ENCODE measurements at places on chromosomes 13 and 19.

DNA sequence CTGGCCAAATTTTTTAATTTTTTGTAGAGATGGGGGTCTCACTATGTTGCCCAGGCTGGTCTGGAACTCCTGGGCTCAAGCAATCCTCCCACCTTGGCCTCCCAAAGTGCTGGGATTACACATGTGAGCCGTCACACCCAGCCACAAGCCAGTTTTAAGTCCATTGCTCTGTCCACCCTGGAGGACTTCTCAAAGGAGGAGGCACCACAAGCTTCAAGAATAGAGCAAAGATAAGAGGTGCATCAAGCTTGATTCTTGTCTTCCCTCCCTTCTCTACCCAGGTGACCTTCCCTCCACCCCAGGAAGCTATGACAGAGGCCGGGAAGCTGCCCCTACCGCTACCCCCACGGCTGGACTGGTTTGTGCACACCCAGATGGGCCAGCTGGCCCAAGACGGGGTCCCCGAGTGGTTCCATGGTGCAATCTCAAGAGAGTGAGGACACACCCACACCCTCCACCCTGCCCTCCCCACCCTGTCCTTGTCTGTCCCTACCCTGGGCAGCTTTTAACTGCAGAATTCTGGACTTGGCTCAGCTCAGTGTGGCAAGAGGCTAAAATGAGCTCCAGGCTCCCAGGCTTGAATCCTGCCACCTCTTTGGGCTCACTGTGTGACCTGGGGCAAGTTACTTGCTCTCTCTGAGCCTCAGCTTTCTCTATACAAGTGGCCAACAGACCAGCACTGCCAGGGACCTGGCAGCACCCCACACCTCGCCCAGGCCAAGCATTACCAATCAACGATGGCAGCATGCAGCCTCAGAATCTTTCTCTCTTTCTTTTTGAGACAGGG lies 5.2 kb downstream of the HSH2D start:
- no peak for DNase-seq

- DNase-seq = no peak
Measured at GRCh38 chr13:110299283-110299840, 7.6 kb downstream of the COL4A1 start.

DNA sequence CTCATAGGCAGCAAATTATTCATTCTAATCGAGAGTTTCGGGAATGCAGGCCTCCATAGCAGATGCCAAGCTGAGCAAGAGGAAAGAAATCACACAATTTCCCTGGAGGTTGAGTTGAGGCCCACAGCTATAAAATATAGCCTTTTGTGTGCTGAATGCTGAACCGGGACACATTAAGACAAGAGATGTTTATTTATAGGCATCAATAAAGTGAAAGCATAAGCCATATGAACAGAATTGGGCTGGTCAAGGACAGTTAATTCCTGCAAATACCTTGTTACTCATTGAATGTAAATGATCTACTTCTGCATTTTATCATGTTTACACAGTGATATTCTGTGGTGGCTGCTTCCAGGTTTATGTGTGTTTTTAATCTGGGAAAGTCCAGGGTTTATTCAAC lies 461.7 kb downstream of the KLF12 start:
- DNase-seq = no peak

- no peak for DNase-seq
Measured at GRCh38 chr13:94859811-94860210, 147.5 kb upstream of the SOX21 start.

DNA sequence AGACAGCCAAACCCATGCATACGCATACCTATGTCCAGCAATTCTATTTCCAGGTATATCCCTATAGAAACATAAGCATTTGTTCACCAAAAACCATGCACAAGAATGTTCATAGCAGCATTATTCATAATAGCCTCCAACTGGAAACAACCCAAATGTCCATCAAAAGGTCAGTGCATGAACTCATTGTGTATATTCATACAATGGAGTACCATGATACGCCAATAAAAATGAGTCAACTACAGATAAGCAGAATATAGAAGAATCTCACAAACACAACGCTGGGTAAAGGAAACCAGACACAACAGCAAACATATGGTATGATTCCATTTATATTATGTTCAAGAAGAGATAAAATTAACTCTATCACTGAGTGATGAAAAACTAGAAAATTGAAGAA lies 23.8 kb downstream of the DEDD2 start:
- DNase-seq = no peak

GRCh38 chr19:33875071-33875470 lies 78.4 kb downstream of the KCTD15 start:
- no peak for DNase-seq

DNA sequence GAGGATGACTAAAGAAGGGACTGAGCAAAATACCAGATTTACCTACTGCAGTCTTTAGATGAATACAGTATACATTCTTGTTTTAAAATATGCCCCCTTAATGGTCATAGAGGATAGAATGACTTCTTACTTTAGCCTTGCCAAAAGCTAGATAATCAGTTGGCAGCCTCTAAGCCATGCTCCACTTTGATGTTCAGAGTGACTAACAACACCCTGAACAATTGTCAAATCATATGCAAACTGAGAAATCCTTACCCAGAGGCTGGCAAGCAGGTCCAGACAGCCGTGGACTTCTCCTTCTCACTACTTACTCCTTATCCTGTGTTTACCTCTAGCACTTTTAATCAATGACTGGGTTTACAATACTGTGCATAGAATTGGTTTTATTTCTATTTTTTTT lies 23.6 kb upstream of the PHF11 start:
- DNase-seq = no peak

- no peak for DNase-seq
Measured at GRCh38 chr13:26186995-26187394, 35.1 kb downstream of the RNF6 start.

- DNase-seq = no peak
Measured at GRCh38 chr19:53945998-53946397, 16.7 kb upstream of the CACNG8 start.

DNA sequence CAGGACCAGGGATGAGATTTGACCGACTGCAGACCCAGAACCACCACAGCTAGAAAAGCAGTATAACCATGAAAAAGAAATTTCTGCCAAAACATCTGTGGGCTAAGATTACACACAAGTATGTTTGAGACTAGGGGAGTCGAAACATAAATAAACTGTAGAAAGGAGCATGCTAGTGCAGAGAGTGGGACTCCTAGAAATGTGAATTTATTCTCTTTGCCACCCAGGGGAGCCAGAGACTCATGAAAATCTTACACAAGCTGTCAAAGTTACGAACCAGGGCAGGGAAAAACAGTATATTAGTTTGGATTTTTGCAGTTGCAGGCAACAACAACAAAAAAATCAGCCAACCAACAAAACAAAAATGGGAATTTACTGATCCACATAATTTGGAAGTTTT lies 12.3 kb upstream of the HSPH1 start:
- DNase-seq = no peak

DNA sequence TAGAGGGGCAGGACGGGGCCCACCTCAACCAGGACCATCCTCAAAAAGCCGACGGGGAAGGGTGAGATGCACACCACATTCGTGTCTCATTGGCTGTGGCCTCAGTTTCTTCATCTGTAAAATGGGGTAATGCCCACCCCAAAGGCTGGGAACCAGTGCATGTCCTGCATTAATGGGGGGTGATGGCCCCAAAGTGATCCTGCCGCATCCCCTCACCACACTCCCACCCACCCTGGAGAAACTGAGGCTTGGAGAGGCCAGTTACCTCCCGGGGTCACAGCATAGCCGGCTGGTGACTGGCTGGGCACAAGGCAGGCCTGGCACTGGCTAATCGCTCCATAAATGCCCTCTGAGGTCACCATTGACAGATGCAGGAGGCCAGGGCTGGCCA lies 640 bp upstream of the MIDN start:
- no peak for DNase-seq

DNA sequence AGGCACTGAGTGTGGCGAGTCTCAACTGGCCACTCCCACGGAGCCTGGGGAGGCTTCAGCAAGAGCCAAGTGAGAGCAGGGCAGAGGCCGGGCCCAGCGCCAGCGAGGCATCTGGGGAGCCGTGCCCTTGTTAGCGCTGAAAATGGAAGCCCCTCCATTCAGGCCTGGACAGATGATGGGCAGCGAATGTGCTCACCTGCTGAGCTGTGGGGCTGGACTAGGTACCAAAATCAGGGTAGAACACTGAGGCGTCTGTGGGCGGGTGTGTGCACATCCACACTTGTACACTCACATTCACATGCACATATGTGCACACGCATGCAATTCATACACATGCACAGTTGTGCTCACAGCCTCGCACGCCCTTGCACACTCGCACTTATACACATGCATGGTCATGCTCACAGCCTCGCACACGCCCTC lies 20.7 kb downstream of the NAXD start:
- DNase-seq = no peak

DNA sequence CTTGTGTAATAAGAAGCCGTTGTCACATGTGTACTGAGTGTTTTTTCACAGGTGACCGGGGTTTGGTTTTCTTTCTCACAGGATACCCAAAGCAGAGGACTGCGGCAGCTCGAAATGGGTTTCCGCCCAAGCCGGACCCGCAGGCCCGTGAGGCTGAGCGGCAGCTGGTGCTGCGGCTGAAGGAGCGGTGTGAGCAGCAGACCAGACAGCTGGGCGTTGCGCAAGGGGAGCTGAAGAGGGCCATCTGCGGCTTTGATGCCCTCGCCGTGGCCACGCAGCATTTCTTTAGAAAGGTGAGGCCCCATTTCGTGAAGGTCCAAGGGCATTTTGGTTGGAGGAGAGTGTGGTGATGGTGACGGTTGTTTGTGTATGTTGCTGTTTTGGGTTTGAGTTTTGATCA lies 236.3 kb downstream of the SLC7A1 start:
- DNase-seq = no peak

DNA sequence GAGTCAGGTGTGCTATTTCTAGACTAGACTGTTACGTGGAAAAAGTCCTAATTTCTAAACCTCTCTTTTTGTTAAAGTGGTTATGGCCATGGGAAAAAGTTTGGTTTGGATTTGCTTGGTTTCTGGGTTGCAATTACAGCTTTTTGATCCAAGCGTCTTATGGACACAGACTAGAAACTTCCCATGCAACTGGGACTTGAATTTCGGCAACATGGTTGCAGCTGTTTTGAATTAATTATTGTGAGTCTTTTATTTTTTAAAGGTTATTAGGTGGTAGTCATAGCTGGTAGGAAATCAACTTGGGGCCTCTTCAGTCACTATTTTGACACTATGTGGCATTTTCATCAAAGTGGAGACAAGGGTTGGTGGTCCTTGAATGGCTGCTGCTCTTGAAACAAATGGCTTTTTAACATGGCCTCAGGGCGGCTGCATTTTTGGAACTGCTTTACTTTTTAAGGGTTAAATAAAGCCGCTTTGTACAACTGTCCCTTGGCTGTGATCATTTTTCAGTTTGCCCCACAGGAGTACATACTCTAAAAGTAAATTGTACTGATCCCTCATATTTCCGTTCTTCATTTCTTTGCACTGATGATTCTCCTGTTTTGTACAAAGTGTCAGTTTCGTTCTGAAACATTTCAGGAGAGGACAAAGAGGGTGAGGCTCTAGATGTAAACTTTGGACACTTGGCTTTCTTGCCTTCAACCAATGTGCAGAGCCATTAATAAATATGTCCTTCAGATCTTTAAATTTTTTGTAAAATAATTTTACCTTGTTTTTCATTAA lies 15.9 kb downstream of the HNRNPM start:
- no peak for DNase-seq

GRCh38 chr19:2949939-2950285 lies 5.1 kb upstream of the ZNF77 start:
- no peak for DNase-seq

- DNase-seq = no peak
Measured at GRCh38 chr19:18153556-18154134, 682 bp downstream of the PIK3R2 start.

DNA sequence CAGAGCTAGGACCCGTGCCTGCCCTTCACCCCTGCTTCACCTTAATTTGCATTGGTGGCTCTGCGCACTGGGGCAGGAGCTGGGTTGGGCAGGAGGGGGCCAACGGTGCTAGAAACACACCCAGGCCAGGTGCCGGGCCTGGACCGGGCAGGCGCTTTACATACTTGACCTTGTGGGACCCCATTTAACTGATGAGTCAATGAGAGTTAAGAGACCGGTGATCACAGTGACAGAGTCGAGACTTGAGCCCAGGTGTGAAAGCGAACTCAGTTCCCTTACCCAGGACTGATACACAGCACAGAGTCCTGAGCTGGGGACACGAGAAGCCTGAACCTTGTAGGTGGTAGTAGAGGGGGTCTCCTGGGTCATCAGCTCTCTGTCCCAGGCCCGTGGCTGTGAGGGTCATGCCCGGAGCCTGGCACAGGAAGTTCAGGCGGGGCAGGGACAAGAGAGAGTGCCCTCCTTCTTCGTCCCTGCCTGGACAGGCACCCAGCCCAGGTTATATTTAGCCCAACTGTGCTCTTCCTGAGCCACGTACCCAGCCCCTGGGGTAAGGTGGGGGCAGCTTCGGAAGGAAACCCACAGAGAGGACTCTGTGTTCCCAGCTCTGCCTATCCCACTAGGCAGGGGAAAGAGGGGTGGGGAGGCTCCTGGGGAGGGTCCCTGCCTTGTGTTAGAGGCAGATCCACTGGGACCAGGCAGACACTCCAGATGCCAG lies 1.9 kb downstream of the PRX start:
- no peak for DNase-seq

DNA sequence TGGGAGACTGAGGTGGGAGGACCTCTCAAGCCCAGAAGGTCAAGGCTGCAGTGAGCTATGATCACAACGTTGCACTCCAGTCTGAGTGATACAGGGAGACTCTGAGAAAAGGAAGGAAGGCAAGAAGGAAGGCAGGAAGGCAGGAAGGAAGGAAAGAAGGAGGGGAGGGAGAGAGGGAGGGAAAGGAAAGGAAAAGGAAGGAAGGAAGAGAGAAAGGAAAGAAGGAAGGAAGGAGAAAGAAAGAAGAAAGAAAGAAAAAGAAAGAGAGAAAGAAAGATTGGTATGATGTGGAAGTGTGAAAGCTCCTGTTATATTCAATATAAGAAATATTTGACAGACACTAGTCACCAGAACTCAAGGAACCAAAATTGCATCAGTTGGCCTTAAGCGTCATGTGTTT lies 32.5 kb upstream of the CEBPG start:
- no peak for DNase-seq

- no peak for DNase-seq
Measured at GRCh38 chr13:24615911-24616472, 64.2 kb upstream of the ATP12A start.

GRCh38 chr13:76029706-76030105 lies 393.6 kb downstream of the LMO7 start:
- no peak for DNase-seq

Measured in T-cell (primary cell).